Posterior cingulate gyrus (tissue), 11 donors: ENCODE measurements at places on chromosomes 13 and 19.
A peak's percentile ranks its signal among the peaks of the same experiment; 100 is the strongest.

DNA sequence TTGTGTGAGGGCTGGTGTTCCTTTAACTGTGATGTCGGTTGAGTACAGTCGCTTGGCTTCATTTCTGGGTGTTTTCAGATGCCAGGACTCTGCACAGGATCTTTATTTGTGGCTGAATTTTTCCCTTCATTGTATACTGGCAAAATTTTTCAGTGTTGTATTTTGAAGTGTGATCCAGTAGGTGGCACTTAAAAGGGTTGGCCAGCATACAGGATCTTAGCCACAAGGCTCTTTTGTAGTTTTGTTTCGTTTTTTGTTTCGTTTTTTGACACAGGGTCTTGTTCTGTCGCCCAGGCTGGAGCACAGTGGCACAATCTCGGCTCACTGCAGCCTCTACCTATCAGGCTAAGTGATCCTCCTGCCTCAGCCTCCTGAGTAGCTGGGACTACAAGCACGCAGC, 8.7 kb downstream of the FCAR start:
- DNase-seq = no peak

DNA sequence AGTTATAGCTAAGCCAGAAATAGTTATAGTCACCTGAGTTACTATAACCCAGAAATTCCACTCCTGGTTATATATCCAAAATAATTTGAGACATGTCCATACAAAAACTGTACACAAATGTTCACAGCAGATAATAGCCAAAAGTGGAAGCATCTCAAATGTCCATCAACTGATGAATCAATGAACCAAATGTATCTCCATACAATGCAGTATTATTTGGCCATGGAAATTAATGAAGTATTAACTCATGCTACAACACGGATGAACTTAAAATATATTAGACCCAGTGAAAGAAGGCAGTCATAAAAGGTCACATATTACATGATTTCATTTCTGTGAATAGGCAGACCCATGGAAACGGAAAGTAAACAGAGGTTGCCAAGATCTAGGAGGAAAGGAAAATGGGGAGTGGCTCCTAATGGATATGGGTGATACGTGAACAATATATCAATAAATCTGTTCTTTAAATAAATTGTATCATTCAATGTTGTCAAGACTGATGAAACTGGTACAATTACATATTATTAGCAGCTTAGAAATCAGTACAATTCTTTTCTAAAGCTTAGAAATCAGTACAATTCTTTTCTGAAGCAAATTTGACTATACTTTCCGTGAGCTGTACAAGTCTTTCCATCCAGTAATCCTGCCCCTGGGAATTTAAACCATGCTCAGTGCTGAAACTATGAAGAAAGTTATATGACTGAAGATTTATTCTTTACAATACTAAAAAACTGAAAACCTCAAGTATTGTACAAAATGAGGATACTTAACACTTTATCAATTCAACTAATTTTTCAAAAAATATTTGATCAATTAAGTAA, 47.0 kb upstream of the DIAPH3 start:
- DNase-seq = no peak

DNA sequence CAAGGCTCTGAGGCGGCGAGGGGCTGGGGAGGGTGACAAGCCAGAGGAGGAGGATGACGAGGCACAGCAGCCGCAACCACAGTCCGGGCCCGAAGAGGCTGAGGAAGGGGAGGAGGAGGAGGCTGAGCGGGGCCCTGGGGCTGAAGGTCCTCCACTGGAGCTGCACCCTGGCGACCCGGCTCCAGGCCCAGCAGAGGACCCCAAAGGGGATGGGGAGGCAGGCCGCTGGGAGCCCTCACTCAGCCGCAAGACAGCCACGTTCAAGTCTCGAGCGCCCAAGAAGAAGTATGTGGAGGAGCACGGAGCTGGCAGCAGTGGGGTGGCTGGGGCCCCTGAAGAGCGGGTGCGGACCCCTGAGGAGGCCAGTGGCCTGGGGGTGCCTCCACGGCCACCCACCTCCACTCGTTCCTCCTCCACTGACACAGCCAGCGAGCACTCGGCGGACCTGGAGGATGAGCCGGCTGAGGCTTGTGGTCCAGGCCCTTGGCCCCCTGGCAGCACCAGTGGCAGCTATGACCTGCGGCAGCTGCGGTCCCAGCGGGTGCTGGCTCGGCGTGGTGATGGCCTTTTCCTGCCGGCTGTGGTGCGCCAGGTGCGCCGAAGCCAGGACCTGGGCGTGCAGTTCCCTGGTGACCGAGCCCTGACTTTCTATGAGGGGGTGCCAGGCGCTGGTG, 2.9 kb downstream of the CIC start:
- DNase-seq = no peak

GRCh38 chr13:84917252-84917878, 881.9 kb downstream of the SLITRK6 start:
- no peak for DNase-seq

GRCh38 chr13:43041369-43041921, 18.1 kb downstream of the DNAJC15 start:
- no peak for DNase-seq

- DNase-seq = no peak
Observed at GRCh38 chr13:96104516-96104915, 14.6 kb downstream of the HS6ST3 start.

- DNase-seq = no peak
Observed at GRCh38 chr19:48922548-48923490, 10.7 kb upstream of the DHDH start.

GRCh38 chr19:47013041-47013517, 6.6 kb upstream of the NPAS1 start:
- peak; percentile 79 for DNase-seq

- no peak for DNase-seq
Observed at GRCh38 chr19:17025991-17026658, 485 bp downstream of the CPAMD8 start.

DNA sequence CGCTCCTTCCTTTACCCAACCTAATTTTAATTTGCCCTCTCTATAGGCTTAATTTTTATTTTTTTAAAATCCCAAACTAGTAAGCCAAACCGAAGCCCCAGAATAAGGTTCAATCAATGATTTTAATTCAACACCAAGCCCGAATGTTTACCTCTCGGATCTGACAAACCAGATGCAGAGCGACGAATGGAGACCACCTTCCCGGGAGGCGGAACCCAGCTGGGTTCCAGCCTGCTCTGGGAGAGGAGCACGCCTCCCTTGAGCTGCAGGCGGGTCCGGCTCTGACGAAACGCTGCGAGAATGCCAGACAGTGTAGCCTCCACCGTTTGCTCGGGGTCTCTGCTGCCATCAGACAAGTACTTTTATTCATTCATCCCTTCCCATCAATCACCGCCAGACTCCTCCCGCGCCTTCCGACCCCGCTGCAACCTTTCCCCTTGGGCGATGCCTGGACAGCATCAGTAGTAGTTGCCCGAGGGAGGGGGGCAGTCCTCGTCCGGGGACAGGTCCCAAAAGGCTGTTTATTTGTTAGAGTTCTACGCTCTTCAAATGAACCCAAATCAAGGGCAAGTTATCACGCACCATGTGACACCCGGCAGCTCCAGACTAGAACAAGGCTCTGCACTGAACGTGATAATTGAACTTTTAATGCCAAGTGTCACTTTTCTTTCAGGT, 752 bp upstream of the EDNRB start:
- DNase-seq = peak; percentile 86

DNA sequence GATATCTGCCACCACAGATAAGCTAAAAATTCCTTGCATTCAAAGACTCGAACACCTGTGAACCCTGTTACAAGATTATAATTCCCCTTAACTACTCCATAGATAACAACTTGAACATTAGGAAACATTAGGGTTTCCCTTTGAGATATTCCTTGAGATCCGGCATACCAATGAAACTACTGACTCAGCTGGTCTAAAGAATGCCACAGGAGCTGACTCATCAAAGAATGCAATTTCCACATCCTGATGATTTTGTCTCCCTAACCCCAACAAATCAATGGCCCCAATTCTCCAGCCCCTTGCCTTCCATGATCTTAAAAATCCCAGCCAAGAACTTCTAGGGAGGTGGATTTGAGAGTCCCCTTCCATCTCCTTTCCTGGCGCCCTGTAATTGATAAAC, 35.6 kb upstream of the ZNF599 start:
- no peak for DNase-seq

GRCh38 chr19:31543456-31543855, 194.2 kb upstream of the TSHZ3 start:
- no peak for DNase-seq
